ENCODE measurements at places on chromosomes 6 and 20. TPM values are rescaled to one million over a fixed set of nuclear protein-coding genes. Genes with fewer than 3 reads are reported as not detected.

- DNase-seq: no peak
These were observed 112.5 kb downstream of the SNX5 start for GRCh38 chr20:17856024-17856564.

The TUBB1 gene
- not detected for total RNA-seq

The LHFPL5 gene
- total RNA-seq: not detected

DNA sequence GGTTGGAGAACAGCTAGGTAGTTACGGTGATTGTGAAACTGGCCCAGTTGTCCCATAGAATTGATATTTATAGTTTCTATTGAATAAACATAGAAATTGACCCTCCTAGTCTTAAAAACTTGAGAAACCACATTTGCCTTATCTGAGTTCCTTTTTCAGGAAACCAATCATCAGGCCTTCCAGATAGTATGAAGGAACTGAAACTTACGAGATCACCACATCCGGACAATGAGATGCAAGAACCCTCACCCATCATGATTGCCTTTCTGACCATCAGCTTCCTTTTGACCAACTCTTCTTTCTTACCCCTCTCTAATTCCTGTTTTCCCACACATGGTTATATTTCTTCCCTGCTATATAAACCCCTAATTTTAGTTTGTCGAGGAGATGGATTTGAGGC is 21.8 kb downstream of the SLC35F1 start:
- DNase-seq: no peak
